ENCODE measurements at places on chromosomes 3 and 15.

DNA sequence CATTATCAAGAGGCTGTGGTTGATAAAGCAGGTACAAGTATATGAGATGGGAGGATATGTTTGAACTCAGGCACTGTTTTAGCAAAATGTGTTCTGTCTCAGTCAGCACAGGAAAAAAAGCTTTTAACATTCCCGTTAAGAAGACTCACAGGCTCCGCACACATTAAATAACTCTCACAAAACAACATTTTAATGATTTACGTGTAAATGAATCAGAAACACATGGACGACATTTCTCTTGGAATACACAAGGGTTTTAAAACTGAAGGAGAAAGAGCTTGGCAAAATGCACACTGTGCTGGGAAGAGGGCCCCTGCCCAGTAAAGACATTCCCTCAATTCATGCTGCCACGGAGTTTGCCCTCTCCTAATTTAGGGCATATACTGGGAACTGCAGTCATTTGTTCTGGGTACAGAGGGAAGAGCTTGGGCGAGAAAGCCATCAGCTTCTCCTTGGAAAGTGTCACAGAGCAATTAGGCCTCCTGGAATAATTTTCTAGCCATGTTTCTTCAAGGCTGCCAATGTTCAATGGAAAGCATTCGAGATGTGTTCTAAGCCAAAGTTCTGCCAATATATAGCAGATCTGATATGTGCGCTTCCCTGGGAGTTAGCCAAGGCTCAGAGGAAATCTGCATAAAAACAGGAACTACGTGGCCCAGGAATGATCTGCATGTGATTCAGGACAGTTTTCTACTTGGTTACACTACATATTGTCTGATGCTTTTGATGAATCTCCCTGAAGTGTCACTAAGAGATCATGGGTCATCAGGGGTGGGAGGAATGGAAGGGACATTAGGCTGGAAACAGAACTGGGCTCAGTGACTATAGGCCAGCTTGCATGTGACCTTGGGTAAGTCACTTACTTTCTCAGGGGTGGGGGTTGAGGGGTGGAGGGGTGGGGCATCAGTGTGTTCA lies 2.2 kb upstream of the MASP1 start:
- no peak for DNase-seq

GRCh38 chr15:70358871-70359647 lies 261.3 kb upstream of the TLE3 start:
- DNase-seq = no peak

DNA sequence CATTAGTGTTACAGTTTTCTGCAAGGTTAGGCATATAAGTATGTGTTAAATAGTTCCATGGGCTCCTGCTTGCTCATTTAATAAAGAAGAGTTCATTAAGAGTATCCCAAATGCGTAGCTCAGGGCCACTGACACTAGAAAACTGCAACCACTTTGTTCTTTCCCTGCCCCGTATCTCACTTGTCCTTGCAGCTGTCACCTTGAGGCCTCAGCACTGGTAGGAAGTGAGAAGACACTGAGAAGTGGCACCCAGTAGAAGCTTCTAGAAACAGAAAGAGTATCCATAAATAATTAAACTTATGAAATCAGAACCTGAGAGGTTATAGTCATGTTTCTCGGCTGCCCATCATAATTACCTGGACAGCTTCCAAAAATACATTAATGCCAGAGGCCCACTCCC lies 266.0 kb downstream of the KCNMB2 start:
- no peak for DNase-seq

GRCh38 chr3:23754215-23754614 lies 51.5 kb upstream of the UBE2E1 start:
- no peak for DNase-seq

- DNase-seq = no peak
These were observed 74.5 kb downstream of the CPNE4 start for GRCh38 chr3:131960324-131960723.

GRCh38 chr15:39411102-39411989 lies 169.5 kb upstream of the THBS1 start:
- DNase-seq = peak; percentile 34

DNA sequence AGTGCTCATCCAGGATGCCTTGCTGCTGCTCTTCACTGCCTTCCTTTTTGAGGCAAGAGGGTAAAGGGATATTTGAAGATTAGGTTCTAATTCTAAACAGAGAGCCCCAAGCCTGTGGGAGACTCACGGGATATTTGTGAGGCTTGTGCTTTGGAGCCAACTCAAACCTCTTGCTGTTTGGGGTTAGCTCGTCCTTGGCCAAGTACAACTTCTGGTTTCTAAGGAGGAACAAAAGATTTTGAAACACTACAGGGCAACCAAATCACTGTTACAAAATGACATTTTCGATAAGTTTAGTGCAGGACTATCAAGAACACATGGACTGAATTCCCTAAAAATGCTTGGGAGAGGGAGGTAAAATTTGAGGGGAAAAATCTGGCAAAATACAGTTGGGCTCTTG lies 190.2 kb downstream of the RORA start:
- no peak for DNase-seq

DNA sequence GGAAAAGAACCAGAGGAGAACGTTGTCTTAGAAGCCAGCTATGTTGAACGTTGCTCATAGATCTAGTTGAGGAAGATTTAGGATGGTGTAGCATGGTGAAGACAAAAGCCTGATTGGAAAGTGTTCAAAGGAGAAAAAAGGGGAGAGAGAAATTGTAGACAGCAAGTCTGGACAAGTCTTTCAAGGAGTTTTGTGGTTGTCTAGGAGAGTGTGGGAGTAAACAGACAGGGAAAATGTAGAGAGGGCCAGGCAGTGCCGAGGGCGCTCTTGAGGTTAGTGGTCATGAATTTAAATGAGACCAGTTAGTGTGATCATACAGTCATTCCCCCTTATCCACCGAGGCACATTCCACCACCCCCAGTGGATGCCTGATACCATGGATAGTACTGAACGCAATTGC lies 167.5 kb upstream of the IL12A start:
- peak; percentile 71 for DNase-seq

GRCh38 chr3:143265501-143266070 lies 146.0 kb downstream of the CHST2 start:
- no peak for DNase-seq

- no peak for DNase-seq
These were observed 14.4 kb downstream of the POMGNT2 start for GRCh38 chr3:43091481-43091880.

GRCh38 chr3:139659511-139659910 lies 18.3 kb downstream of the NMNAT3 start:
- DNase-seq = no peak

DNA sequence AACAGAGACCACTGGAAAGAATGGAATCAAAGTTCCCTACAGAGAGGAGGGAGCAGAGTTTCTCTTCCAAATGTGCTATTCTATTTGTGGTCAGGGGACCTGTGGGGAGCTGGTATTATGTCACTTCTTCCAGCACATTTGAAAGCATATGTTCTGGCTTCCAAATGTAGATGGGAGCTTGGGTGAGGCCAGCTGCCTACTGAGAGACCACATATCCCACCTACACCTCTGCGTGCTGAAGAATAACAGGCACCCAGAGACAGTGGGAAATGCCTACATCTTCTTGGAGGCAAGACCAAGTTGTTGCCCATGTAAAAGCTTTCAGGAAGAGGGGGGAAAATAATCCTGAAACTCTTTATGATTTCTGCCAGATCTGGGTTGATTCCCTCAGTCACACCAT lies 286.8 kb upstream of the UMPS start:
- DNase-seq = no peak

- DNase-seq = no peak
These were observed 544.7 kb upstream of the ROBO2 start for GRCh38 chr3:76495216-76495615.

All from Daoy (cell line).